ENCODE measurements at places on chromosomes 11 and 22.

- DNase-seq = peak; percentile 66
These were observed 40.8 kb downstream of the IGLL1 start for GRCh38 chr22:23539135-23539838.

DNA sequence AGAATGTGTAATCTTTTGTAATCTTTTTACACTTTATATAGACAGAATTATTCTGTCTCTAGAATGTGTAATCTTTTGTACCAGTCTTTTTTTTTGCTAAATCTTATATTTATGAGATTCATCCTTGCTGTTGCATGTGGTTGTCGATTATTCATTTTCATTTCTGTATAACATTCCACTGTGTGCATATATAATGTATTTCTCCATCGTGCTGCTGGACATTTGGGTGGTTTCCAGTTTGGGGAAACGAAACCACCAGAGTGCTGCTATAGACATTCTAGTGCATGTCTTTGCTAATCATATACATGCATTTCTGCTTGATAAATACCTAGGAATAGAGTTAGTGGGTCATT, 146.5 kb downstream of the GRIK4 start:
- DNase-seq = no peak

DNA sequence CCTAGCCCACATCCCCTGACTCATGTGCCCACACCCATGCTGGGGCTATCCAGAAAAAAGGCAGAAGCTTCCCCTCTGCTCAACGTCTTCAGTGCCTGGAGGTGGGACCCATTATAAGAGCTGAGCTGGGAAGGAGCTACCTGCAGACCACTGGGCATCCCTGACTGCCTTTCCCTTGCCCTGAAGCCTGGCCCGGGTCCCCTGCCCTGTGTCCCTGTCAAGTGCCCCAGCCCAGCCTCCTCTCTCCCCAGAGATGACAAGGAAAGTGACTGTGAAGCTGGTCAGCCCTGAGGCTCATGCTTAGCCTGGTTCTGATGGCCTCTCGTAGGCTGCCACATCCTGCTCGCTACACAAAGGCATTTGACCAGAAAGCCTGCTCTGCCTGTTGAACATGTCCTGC, 140.4 kb downstream of the PARVA start:
- no peak for DNase-seq

DNA sequence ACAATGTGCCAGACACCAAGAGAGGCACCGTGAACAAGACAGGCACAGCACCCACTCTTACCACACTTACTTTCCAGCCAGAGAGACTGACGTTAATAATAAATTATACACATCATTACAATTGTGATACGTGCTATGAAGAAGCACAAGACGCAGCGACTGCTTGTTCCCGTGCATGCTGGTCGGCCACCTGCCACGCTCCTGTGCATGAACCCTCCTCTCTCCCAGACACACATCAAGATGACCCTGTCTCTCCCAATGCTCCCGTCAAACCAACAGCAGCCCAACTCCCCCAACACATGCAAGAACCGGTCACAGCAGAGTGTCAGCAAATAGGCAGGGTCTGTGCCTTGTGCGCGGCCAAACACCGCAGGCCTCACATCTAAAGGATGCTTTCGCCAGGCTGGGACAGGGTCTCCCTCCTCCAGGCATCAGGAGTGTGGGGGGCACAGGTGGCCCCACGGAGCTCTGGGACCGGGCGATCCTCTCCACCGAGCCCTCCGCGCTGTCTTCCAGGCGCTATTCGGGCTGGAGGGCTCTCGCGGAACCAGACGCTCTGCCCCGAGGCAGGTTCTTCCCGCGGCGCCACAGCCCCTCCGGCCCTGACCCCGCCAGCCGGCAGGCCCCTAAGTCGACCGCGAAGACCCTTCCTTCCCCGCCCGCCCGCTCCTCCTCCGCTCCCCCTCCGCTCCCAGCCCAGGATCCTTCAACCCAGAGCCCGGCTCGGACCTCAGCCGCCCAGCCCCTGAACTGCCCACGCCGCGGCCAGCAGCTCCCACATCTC, 533 bp downstream of the SERGEF start:
- peak; percentile 13 for DNase-seq

- no peak for DNase-seq
These were observed 110.0 kb downstream of the KIRREL3 start for GRCh38 chr11:126890561-126890960.

DNA sequence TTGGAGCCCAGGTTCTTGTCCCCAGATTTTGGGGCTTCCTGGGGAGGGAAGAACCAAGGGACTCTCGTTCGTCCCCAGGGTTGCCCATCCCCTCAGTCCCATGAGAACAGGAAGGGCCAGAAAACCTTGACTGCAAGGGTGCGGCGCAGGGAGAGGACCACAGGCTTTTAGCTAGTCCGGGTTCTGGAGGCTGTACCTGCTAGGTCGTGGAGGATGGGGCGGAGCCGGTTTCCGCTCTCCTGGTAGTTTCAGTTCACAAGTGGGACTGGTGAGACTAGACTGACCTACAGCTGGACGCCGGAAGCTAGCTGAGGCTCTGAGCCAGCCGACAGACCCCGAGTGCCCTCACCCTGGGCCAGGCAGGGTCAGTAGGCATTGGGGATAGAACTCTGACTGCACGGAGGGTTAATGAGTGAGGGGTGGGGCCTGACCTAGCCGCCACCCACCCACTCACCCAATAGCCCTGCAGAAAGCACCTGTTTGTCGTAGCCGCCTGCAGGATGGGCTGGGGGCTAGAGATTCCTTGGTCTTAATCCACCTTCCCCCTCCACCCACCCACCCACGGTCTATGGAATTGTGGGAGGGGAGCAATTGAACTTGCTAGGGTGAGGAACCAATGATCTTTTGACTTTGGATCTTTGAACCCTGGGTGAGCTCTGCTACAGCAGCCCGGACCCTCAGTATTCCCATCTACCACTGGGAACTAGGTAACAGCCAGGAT, 1.5 kb downstream of the MAFF start:
- no peak for DNase-seq

GRCh38 chr11:1440496-1440895, 46.1 kb downstream of the MOB2 start:
- no peak for DNase-seq

DNA sequence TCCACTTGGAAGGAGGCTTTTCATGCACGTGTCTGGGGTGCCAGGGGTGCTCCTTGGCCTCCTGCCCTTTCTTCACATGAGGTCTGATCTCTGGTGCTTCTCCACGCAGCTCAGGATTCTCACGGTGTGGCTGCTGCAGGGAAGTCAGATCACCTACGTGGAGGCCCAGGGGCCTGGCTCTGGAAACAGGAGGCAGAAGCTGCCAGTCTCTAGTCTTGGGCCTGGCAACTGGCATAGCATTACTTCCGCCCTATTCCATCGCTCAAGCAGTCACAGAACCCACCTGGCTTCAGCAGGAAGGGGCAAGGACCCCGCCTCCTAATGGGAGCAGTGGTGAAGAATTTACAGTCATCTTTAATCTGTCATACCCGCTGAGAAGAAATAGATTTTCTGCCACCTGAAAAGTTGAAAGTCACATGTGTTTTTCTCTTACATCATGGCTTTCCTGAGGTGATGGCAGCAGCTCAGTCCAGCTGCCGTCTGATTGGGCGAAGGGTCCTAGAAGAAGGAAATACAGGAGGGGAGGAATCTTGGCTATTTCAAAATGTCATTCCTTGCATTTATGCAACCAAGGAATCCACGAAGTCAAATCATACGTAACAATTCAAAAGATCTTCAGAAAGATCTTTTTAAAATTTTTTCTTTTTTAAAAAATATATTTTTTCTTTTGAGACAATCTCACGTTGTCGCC, 50.1 kb upstream of the DKK3 start:
- DNase-seq = no peak

DNA sequence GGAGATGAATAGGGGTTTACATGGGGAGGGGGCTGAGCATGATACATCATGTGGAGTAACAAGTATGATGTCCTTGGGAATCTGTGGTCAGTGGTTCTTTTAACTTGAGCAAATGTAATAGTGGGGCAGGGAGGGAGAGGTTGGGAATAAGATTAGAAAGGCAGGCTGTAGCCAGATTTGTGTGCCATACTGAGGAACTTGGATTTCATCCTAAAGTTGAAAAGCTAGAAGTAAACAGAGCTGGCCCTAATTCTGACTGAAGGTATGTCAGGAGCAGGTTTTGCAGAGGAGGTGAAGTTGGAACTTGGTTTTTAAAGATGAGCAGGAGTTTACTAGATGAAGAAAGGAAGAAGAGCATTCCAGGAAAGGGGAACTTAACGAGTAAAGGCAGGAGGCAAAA, 108.3 kb upstream of the RRM1 start:
- no peak for DNase-seq

DNA sequence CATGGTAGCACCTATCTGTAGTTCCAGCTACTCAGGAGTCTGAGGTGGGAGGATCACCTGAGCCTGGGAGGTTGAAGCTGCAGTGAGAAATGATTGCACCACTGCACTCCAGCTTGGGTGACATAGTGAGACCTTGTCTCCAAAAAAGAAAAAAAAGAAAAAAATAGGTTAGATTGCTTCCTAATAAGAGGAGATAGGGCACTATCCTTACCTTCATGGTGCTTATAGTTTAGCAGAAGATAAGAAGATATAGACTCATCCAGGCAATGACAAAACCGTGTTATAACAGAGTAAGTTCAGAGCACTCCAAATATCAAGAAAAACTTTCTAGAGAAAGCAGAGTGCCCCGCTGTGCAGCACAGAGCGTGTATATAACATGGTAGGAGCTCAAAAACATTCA, 42.1 kb downstream of the RRP8 start:
- no peak for DNase-seq

- DNase-seq = no peak
These were observed 15.2 kb downstream of the SHISAL1 start for GRCh38 chr22:44297470-44298061.

GRCh38 chr22:17412232-17412631, 43.0 kb downstream of the CECR2 start:
- DNase-seq = no peak

- no peak for DNase-seq
These were observed 62.8 kb downstream of the NRXN2 start for GRCh38 chr11:64660205-64660604.

DNA sequence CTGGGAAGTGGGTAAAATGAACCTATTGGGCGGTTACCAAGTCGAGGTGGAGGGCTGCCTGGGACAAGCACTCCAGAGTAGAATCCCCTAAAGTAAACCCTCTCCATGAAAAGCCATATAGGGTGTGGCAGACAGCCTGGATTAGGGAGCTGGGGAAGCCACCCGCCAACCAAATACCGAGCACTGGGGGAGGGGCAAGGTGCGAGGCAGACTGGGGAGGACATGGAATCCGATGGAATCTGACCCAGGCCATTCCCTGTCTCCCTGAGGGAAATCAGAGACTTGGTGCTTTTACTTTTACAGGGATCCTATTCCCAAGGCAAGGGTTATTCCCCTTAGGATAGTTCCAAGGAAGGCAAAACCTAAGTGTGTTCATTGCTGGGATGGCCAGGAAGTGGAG, 130.9 kb upstream of the HSD17B12 start:
- no peak for DNase-seq

- DNase-seq = peak; percentile 22
These were observed 72.4 kb upstream of the ISX start for GRCh38 chr22:34993548-34993947.

DNA sequence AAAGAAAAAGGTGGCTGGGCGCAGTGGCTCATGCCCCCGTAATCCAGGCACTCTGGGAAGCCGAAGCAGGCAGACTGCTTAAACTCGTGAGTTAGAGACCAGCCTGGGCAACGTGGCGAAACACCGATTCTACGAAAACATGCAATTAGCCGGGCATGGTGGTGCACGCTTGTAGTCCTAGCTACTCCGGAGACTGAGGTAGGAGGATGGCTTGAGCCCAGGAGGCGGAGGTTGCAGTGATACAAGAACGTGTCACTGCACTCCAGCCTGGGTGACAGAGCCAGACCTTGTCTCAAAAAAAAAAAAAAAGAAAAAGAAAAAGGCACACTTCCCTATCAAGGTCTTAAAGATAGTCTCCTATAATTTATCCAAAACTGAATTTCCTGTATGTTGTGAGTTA, 39.4 kb downstream of the DGCR2 start:
- no peak for DNase-seq

DNA sequence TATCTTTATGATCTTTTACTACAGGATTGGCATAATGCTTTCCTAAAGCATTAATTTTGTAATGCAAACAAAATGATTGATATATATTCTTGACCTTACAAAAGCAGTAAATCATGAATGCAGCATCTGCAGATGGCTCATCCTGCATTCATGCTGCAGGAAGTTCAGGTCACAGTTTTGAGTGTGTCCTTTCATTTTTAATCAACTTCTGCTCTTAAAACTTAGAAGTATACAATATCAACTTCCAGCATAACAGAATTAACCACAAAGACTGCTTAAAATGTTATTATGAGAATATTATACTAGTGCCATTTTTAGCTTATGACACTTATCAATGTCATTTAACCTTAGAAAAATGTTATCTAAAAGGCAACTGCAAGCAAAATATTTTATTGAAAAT, 54.0 kb downstream of the SLC36A4 start:
- DNase-seq = no peak

- DNase-seq = no peak
These were observed 101.5 kb downstream of the ST3GAL4 start for GRCh38 chr11:126456783-126457542.

- DNase-seq = no peak
These were observed 86.6 kb upstream of the ARHGAP32 start for GRCh38 chr11:129278586-129279319.

GRCh38 chr11:111938687-111939160, 1.6 kb downstream of the DIXDC1 start:
- DNase-seq = peak; percentile 51

DNA sequence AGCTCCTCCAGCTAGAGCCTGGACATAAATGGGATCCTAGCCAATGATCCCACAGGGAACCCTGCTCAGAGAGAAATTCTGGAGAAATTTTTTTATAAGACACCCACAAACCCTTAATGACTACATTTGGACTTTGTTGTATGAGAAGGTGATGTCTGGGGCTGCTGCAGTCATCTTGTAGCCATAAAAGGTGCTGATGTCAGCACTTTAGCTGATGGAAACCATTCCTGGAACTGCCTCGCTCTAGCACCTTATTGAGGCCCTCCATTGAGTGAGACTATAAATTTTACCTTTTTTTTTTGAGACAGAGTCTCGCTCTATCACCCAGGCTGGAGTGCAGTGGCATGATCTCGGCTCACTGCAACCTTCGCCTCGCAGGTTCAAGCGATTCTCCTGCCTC, 610.7 kb downstream of the OPCML start:
- no peak for DNase-seq

DNA sequence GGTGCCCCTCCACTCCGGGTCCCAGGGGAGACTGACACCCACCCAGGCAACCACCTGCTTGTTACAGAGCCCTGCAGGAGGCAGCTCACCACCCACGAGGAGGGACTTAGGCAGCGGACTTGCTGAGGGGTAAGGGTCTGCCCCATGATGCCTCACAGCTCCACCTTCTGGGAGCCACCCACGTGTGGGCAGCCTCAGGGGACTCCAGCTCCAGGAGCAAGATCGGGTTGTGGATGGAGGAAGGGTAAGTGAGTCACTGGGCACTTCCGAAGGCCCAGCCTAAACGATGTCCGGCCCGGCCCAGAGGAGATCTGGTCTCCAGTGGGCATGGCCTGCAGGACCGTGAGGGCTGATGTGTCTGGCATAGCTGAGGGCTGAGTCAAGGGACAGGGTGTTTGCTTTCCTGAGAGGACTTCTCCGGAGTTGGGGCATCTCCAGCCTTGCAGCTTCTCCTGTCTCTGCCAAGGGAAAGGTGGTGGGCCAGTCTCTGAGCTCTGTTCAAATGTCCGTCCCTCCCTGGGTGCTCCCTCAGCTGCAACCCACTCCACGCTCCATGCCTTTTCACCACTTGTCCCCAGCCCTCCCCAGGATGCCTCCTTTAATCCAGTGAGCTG, 32.3 kb upstream of the P2RY2 start:
- peak; percentile 87 for DNase-seq

- DNase-seq = no peak
These were observed 7.2 kb downstream of the FAM83F start for GRCh38 chr22:40001800-40002577.

- no peak for DNase-seq
These were observed 61.3 kb upstream of the CHORDC1 start for GRCh38 chr11:90284171-90284570.

Measured in AG10803 (cell line).